ENCODE measurements at places on chromosomes 4 and X.

- DNase-seq = no peak
These were observed 52.7 kb upstream of the NEIL3 start for GRCh38 chr4:177256950-177257349.

GRCh38 chr4:825063-825970 is 612 bp downstream of the CPLX1 start:
- no peak for DNase-seq

DNA sequence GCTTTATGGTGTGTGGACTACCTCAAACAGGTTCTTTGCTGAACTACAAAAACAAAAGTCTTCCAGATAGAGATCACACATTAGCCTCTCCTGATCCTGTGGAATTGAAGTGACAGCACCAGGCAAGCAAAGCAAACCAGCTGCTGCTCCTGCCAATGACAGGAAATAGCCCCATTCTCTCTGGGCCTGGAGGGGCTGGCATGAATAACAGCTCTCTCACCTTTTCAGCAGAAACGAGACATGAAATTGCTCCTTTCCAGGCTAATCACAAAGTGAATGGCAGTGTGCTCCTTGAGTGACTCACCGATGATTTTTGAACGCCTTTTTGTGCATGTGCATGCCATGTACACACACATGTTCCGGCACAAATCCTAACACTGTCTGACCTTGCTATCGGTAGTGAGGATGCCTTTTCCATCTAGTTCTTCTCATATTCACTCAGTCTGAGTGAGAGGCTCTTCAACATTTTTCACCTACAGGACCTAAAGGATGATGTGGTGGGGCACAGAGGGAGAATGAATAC is 24.4 kb downstream of the MFAP3L start:
- DNase-seq = no peak

- DNase-seq = no peak
These were observed 94.9 kb downstream of the NXF2 start for GRCh38 chrX:102341867-102342266.

DNA sequence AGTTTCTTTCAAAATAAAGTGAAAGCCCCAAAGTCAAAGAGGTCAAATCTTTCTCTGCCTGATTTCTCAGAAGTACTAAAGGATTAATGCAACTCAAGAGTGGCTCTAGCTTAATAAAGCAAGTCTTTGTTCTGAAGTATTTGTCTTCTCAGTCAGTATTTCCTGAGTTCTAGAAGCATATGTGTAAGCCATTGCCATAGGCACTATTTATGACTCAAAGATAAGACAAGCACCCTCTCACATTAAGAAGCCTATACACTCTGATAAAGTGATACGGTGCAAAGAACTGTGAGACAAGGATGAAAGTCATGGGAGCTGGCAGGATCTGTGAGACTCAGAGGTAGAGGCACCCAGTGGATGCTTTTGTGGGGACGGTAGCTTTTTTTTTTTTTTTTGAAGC is 60.9 kb downstream of the AASDH start:
- DNase-seq = no peak

GRCh38 chr4:78343682-78344081 is 207.9 kb upstream of the ANXA3 start:
- DNase-seq = no peak

DNA sequence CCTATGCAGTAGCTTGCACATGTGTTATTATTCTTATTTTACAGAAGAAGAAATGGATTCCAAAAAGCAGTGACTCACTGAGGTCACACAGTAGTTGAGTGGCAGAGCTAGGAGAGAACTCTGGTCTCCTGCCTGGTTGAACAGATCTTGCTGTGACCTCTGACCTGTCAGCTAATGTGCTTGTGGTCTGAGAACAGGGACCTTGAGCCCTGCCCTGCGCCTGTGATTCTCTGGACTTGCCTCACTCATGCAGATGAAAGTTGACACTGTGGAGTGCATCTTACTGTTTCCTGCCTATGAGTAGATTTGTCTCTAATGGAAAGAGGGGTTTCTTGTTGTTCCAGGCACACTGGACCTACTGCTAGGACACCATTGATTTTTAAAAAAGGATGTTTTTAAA is 32.3 kb downstream of the ETNPPL start:
- no peak for DNase-seq

DNA sequence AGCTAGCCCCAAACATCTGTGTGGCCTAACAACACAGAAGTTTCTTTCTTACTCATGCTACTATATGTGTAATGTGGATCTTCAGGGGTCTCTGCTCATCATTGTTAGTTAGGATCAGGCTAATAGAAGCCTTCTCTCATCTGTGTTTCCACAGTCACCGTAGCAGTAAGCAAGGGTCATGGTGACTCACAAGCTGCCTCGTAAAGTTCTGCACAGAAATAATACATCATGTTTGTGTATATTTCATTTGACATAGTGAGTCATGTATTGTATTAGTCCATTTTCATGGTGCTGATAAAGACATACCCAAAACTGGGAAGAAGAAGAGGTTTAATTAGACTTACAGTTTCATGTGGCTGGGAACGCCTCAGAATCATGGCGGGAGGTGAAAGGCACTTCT is 38.7 kb downstream of the SLC4A4 start:
- DNase-seq = no peak
